ENCODE measurements at places on chromosomes 7 and 10.

- DNase-seq = no peak
These were observed 83.0 kb downstream of the SGMS1 start for GRCh38 chr10:50540826-50541122.

DNA sequence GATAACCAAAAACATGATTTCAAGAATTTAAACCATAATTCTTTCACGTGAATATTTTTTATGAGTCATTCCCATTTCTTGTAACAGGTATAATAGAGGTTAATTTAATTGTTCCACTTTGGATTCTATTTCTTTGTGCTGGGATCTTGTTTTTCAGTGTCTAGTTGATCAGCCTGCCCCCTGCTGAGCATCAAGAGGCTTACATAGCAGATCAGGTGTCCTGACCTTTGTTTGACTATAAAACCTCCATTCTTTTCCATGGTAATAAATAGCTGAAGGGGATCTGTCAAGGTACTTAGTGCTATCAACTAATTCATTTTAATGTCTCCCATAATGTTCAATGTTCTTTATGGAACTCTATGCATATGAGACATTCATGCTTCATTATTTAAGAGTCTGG lies 4.9 kb downstream of the COL17A1 start:
- peak; percentile 54 for DNase-seq

DNA sequence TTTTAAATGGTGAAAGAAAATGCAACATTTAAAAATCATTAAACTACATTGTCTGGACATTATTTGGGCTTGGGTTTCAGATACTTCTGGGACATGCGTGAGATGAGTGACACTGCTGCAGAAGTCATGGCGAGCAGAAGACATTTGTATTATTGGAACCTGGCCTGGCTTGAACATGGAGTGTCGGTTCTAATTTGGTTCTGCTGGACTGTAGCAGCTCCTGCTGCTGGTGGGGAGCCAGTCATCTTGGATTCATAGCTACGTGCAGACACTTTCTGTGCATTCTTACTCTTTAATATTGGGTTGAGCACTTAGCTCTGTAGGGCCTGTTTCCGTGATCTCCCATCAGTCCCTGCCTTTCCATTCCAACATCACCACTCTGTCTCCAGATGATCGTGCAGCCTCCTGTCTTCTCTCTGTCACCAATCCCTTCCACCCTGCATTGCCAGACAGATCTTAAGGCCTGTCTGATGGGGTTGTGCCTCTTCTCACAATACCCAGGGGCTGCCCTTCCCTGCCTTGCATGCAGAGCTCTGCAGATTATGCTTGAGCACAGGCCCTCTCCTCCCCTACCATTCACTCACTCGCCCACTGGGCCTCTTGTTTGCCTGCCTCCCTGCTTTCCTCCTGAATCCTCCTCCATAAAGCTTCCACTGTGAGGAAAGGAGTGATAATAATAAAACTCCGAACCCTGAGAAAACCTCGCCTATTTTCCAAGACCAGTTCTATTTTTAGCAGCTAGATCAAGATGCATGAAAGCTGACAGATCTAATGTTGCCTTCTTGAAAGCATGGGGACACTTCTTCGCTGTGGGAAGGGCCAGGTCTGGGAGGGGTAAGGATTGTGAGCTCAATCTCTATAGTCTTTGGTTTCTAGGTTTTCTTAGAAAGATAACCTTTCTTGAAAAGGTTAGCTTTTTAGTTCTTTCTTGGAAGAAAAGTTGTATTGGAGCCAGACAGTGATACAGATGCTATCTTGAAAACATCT lies 32.9 kb downstream of the CELF2 start:
- DNase-seq = no peak

GRCh38 chr7:19377611-19378344 lies 232.6 kb upstream of the FERD3L start:
- DNase-seq = peak; percentile 40

- DNase-seq = no peak
These were observed 106.3 kb downstream of the INSYN2A start for GRCh38 chr10:127090138-127090537.

GRCh38 chr7:106312906-106313305 lies 28.1 kb upstream of the NAMPT start:
- no peak for DNase-seq

- no peak for DNase-seq
These were observed 157.6 kb downstream of the SH3PXD2A start for GRCh38 chr10:103697787-103698186.

- DNase-seq = no peak
These were observed 87.8 kb upstream of the LRRC4 start for GRCh38 chr7:128119036-128119435.

DNA sequence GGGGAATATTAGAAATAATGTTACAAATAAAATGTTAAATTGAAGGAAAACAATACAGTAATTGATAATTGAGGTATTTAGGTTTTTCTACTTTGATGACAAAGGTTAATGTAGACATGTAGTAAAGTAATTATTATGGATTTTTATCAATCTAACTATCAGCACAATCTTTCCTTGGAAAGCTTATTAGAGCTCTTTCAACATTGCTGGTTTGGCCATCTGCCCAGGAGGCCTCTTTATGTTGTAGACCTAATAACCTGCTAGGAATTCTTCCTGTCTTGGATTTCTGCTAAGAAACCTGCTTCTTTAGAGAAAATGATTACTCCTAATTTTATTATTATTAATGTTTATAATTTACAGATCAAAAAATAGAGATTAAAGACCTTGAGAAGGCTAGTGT lies 78.9 kb downstream of the CHRM2 start:
- DNase-seq = peak; percentile 23

- no peak for DNase-seq
These were observed 942.9 kb upstream of the LRRN3 start for GRCh38 chr7:110148054-110148453.

DNA sequence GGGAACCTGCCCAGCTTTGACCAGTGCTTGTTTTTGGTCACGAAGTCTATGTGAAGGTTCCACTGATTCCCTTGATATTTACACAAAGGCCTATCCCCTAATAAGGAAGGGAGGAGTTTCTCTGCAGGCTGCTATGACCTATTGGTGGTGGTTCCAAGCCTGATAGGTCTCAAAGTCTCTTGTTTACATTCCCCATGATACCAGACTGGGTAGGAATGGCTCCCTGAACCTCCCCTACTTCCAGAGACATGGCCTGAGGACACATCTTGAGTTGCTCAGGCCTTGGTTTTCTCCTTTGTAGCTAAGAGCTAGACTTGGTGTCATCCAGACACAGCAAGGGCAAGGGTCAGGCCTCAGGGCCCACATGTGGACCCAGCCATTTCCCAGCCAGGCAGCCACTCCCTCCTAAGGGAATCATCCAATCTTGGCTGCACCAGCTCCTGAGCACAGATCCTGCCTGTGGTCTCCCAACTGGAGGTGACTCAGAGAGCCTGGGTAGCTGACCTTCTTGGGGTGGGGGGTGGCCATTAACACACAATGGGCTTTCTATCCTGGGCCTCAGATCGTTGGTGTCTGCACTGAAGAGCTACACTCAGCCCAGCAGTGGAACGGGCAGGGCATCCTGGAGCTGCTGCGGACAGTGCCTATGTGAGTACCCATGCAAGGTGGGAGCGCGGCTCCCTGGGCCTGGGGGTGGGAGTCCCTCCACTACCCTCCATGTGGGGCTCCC lies 51.0 kb upstream of the TRIM8 start:
- DNase-seq = peak; percentile 64

- peak; percentile 95 for DNase-seq
These were observed at the start of gene FAM53B for GRCh38 chr10:124744102-124745050. TSS of gene FAM53B (minus strand) at chr10:124744378. CDS start at chr10:124706713, 37,665 bp downstream.

DNA sequence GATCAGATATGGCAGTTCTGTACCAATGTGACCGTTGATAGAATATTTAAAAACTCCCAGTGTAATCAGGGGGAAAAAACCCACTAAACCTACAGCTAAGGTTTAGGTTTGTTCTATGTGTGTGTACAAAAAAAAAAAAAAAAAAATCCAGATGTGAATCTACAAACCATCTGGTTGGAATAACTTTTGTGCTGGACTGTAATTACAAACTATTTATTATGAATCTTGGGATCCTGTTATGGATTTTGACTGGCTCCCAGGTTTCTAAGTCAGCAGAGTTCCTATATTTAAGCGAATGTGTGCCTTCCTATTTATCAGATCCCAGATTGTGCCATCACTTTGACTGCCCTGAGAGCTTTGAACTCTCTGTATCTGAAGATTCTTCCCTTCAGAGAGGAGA lies 29.1 kb downstream of the BMPER start:
- DNase-seq = no peak

DNA sequence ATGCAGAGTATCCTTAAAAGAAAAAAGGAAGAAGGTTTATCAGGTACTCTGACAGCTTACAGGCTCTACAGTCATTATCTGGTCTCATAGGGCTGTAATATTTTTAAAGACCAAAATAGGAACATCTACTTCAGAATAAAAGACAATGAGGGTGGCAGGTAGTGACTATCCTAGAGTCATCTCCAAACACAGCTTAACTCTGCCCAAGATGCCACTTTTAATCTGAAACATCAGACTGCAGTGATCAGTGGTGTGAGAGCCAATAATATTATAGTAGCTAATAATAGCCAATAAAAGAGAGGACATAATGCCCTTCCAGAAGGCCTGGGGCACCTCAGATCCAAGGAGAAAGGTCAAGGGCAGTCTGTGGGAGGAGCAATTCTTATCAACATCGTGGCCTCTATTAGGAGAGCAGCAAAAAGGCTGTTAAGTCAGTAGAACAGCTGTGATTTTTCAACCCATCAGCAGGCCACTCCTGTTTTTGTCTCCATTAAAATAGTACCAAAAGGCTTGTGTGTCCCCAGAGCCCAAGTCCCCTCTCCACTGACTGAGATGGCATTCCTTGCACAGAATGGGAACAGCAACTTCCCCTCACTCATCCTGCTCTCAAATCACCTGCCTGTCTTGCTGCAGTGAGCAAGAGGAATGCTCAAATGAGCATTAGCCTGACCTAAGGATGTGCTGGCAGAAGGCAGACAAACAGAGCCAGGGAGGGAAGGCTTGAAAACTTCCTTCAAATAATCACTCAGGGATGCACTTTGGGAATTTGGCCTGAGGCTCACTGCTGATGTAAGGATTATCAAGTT lies 20.7 kb upstream of the SPOCK2 start:
- DNase-seq = no peak

- no peak for DNase-seq
These were observed 331.1 kb downstream of the KIF20B start for GRCh38 chr10:90032519-90032918.

DNA sequence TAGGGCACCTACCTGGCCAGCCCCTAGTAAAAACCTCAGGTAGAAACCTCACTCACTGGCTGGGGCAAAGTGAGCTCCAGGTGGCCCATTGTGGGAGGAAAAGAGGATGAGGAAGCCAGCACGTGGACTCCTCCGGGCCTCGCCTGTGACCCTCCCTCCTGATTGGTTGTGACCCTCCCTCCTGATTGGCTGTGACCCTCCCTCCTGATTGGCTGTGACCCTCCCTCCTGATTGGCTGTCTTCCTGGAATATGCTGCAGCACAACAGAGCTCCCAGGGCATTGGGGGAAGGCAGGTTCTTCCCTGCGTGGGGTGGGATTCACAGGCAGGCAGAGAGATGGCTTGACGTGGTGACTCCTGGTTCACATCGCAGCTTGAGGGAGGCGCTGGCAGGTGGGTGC lies 343.0 kb downstream of the GLRX3 start:
- no peak for DNase-seq

DNA sequence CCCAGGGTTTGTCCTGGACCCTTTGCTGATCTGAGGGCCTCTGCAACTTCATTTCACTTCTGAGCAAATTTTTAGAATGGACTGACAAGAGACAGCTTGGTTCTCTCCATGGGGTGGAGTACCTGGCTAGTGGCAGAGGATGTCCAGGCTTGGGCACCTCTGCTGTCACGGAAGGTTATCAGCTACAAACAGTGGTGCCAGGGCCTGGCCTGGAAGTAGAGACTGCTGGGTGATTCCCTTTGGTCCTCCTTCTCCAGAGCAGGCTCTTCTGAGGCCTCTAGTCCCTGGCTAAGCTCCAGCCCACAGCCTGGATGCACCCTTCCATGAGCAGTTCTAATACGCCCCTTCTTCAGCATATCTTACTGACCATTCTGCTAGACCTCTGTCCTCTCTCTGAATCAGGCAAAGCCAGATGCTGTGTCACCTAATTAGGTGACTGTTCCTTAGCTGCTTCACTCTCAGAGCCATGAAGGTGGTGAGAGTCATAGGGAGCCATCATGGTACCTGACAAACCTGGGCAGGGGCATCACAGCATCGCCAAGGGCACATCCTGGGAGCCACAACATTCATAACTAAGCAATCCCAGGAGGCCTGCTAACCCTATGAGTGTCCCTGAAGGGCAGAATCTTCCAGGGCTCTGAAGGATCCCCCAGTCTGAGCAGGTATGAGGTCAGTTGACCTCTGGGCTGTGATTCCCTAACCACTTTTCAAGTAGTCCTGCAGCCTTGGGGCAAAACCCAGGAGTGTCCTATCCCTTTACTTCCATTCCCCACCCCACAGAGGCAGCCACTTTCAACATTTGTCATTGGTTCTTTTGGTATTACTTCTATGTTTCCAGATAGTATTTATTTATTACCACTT lies 4.0 kb downstream of the ARHGAP22 start:
- no peak for DNase-seq

Data from GM23248 (cell line).